ENCODE measurements at places on chromosomes 7 and 10.
A peak's percentile ranks its signal among the peaks of the same experiment; 100 is the strongest.

- peak; percentile 84 for DNase-seq
Observed at GRCh38 chr10:63628526-63629362, 107.5 kb downstream of the REEP3 start.

- peak; percentile 98 for DNase-seq
Observed at GRCh38 chr7:28408960-28409715, 3.2 kb upstream of the CREB5 start.

GRCh38 chr7:132249256-132249971 lies 326.9 kb downstream of the PLXNA4 start:
- DNase-seq: peak; percentile 80

DNA sequence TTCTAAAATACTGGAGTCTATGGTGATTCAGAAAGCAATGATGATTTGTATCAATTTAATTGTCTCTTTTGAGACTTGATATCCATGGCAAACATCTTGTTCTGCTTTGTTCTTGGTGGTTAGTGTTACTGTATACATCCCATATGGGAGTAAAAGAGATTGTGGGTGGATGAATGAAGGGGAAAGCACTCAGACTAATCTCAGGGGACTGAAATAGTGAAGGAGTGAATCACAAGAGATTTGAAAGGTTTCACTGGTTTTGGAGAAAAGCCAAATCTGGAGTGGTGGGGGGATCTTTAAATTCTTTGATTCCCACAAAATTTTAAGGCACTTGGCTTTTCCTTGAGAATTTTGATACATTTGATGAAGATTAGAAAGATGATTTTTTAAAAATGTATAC lies 369.4 kb downstream of the INHBA start:
- DNase-seq: no peak

DNA sequence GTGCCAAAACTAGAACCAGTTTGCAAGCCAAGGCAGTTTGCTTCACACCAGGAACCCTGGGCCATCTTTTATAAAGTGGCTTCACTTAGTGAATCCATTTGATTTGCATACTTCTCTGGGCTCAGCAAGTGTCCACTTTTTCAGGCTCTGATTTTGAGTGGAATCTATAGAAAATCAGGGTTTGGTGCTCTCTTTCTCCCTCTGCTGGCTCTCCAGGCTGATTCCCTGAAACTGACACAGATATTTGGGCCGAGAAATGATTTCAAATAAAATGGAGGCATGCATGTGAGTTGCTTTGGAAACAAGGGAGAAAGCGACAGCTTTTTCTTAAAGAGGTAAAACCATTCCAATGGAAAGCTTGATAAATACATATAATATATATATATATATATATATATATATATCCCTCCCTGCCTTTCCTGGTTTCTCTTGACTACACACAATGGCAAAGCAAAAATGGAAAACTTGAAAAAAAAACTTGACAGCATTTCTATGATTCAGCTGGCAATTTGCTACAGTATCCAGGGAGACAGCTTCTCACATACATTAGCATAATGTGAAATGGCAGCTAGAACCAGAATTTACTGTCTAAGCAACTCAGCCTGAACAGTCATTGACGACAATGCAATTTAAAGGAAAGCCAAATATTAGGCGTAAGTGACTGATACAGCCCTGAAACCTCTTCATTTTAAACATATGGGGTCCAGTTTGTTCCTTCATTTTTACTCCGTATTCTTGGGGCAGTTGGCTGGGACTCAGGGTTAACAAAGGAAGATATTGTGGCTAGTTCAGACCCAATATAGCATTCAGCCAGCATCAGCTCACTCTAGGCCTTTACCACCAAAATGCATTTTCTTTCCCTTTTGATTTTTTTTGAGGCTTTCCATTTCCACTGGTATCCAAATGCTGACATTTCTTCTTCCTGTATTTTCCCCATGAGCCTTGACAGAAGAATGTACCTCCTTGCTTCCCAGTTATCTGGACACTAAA lies 188.5 kb downstream of the TMEM178B start:
- DNase-seq: peak; percentile 51

DNA sequence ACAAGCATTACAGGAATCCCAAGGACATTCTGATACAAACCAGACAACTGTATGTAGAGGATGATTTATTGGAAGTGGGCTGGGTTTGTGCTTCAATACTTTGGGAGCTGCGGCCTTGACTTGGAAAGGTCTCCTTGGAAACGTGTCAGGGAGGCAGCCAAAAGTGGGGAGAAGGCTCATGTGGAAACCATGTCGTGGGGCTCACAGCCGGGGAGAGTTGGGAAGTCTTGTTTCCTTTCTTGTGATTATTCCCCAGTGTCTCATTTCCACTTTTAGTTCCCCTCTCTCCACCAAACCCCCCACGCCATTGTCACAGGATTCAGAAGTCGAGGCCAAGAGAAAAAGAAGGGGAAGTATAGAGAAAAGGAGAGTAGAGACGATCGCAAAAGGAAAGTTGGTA lies 53.9 kb upstream of the SFMBT2 start:
- DNase-seq: no peak

DNA sequence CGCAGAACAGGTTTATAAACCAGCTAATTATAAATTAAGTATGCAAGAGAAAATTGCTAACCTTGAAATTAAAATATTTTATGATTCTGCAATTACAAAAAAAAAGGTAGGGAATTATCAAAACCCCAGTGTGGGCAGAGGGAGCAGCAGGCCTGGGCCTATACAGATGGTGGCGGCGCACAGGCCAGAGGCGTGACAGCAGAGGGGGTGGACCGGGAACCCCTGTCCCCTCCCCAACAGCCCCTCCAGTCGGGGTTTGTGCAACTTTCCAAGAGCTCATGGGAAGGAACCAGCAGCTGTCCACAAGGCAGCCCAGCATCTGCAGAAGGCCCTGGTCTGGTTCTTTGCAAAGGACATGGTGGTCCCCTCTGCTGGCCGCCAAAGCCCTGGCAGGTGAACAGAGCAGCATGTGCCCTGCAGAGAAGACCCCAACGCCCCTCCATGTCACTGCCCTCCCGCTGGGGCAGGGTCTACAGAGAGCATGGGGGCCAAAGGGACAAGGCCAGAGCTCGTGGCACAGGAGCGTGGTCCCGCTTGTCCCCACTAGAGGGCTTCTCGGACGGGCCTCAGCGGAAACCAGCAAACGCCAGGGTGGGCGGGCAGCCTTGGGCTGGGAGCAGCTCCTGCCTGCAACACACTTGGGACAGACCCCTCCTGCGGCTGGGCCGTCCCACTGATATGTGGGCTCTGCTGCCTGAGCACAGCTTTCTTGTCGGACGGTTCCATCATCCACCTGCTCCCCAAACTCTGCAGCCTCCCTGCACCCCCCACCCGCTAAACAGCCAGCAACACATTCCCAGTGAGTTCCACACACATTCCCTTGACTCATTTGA lies 75.1 kb downstream of the EBF3 start:
- peak; percentile 17 for DNase-seq

GRCh38 chr7:105493923-105494315 lies 28.2 kb downstream of the PUS7 start:
- no peak for DNase-seq

DNA sequence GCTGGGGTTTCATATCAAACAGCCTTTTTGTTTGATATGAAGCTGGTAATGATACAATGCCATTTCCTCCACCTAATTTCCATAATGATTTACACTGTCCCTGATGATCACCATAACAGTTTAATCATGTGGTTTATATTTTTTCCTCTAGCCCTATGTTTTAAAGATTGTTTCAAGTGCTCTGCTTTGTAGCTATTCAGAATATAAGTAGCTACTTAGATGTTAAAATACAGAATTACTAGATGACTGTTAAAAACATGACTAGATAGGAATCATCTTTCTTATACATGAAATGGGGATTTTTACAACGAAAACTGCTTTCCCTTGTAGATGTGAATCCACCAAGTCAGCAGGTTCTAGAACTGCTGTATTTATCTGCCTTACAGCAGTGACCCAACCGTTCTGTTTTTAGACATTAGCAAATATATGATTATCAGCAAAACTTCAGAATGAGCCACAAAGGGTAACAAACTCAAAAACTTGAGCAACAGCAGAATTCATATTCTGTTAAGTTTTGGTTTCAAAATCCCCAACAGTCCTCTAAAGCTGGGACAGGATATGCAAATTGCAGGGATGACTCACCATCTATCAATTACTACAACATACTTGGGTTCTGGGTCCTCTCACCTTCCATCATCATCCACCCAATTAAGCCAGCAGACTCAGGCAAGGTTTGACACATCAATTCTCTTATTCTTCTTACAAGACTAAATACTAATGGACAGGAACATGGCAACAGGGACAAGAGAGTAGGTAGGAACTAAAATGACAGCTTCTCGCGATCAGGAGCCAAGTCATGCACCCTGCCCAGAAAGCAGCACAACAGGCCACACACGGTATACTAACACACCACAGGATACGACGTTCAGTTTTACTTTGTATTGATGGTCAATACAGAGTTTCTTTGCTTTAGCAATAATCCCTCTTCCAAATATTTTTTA lies 83.9 kb downstream of the PIP4K2A start:
- no peak for DNase-seq

DNA sequence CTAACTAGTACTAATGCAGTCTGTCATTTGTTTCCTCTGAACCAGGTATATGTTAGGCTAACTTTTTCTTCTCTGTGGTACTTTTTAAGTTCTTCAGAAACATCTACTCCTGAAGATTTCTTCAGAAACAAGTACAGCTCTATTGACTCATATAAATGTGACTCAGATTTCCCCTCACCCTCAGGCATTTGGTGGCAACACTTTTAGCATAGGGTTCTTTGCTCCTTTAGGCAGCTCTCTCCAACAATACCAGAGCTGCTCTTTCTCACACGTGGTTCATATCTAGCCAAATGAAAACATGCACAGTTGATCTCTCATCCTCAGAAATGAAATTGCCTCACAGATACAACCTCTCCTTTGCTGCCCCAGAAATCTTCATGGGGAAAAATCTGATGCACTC lies 939.8 kb downstream of the SORCS1 start:
- DNase-seq: no peak

All from G401 (cell line).